Naive thymus-derived CD8-positive, alpha-beta T cell (primary cell): ENCODE measurements at places on chromosomes 1 and 21. TPM values are rescaled to one million over a fixed set of nuclear protein-coding genes. Genes with fewer than 3 reads are reported as not detected.

GRCh38 chr1:205001162-205001561, 41.9 kb upstream of the CNTN2 start:
- H3K27me3 ChIP-seq, result peaks cover 3% of the 10 kb centered on the region
- no peaks in the 10 kb centered on the region for H3K4me1 ChIP-seq
- H3K4me3 ChIP-seq, result no peak overlapping the region
- no peak for DNase-seq

GRCh38 chr1:50846224-50846839, 113.7 kb downstream of the FAF1 start:
- H3K4me1 ChIP-seq, result peaks cover 21% of the 10 kb centered on the region
- peaks cover 20% of the 10 kb centered on the region for H3K36me3 ChIP-seq
- no peaks in the 10 kb centered on the region for H3K27me3 ChIP-seq
- DNase-seq, result no peak
- H3K4me3 ChIP-seq, result no peak overlapping the region

GRCh38 chr1:225434046-225434445, 6.2 kb upstream of the LBR start:
- H3K27ac ChIP-seq, result no peak overlapping the region
- no peaks in the 10 kb centered on the region for H3K27me3 ChIP-seq
- H3K4me1 ChIP-seq, result peaks cover 4% of the 10 kb centered on the region

GRCh38 chr1:41696381-41696780, 211.9 kb upstream of the EDN2 start:
- H3K27me3 ChIP-seq, result no peaks in the 10 kb centered on the region

The FBXO44 gene
- total RNA-seq, result 54.3 TPM

The IQCC gene
- 2.1 TPM for total RNA-seq

The NCAM2 gene
- total RNA-seq, result not detected

The CHD5 gene
- total RNA-seq, result 0.10 TPM
